ENCODE measurements at places on chromosomes 5 and 9.

- DNase-seq, result no peak
These were observed 18.5 kb upstream of the RALGDS start for GRCh38 chr9:133139246-133140173.

GRCh38 chr5:154166901-154167791, 23.4 kb upstream of the GALNT10 start:
- DNase-seq, result no peak

DNA sequence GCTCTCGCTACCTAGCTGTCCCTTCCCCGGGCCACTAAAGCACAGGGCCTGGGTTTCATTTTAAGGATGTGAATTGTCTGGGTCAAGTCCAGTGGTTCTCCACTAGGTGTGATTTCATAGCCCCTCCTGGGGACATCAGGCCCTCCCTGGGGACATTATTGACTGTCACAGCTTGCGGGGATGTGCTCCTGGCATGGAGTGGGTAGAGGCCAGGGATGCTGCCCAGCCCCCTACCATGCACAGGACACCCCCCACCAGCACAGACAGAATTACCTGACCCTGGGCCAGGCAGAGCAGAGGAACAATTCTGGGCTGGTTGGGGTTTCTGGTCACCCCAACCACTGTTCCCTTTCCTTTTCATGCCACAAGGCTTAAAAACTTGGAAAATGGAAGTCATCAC, 4.1 kb downstream of the FAM78A start:
- no peak for DNase-seq

DNA sequence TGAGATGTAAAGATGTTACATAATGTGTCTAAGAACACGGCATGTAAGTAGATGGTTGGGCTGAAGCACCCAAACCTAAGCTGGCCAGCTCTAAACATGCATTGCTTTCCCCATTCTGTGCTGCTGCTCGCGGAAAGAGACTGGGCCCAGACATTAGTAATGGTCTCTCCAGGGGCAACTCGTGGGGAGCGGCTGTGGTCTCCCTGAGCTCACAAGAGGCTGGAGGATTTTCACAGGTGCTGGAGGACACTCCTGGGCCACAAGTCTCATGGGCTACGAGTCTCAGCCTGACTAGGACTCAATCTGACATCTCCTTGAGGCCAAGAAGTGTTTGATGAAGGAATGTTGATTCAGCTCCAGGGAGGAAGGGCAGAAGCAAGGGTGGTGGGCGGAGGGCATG, 92.7 kb upstream of the PTCH1 start:
- DNase-seq, result no peak

GRCh38 chr9:126617823-126618165, 4.1 kb downstream of the LMX1B start:
- DNase-seq, result no peak

- no peak for DNase-seq
These were observed 248 bp upstream of the C1QTNF2 start for GRCh38 chr5:160370713-160371034.

DNA sequence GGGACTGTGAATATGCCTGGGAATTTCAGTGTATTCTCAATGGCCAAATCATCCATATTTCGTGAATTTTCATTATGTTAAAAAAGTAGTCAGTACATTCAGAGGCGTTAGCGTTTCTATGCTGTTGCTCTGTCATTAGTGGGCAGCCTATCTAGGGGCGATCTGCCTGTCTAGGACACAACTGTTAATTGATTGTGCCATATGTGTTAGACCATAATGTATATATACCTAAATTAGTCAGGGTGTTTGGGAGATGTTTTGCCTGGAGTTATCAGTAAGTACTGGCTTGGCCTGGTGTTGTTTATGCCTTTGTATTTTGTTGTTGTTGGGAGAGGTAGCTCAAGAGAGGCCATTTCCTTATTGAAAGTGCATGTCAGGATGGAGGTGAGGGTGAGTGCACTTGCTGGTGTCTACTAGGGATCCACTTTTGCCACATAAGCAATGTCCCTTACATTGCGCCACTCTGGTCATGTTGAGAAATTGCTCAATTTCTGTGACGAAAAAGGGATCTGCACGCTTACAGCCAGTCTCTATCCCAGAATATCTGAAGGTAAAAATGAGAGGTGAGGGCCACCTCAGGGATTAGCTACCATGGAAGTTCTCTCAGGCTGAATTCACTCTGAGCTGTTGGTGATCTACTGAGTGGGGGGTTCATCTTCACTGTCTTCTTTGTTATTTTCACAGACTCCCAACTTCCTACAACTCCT, 123.3 kb downstream of the ST8SIA4 start:
- no peak for DNase-seq

DNA sequence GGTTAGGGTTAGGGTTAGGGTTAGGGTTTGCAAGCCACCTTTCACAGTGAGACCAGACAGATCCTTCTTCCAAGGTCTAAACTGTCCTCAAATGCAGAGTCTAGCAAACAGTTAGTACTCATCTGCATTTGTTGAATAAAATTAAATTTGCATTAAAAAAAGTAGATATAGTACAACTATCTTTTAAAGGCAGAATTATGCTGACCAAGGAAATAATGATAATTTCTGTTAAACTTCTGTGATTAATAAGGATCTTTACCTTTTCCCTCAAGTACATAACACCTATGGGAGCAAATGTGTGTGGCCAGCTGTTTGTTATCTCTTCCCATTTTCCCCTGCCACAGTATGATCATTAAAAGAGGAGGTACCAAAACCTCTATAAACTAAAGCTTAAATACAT, 19.8 kb downstream of the PUM3 start:
- DNase-seq, result no peak

DNA sequence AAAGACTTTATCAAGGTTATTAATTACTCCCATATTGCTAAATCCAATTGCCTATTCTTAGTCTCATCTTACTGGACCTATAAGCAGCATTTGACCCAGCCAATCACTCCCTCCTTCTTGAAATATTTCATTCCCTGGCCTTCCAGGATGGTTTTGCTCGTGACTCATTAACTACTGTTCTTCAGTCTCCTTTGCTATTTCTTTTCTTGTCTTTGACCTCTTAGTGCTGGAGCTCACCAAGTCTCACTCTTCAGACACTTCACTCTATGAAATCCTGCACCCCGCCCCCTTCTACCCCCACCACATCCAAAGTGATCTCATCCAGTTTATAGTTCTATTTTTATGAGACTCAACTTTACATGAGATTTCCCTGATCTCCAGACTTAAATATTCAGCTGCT, 803.1 kb upstream of the WWC1 start:
- DNase-seq, result no peak

DNA sequence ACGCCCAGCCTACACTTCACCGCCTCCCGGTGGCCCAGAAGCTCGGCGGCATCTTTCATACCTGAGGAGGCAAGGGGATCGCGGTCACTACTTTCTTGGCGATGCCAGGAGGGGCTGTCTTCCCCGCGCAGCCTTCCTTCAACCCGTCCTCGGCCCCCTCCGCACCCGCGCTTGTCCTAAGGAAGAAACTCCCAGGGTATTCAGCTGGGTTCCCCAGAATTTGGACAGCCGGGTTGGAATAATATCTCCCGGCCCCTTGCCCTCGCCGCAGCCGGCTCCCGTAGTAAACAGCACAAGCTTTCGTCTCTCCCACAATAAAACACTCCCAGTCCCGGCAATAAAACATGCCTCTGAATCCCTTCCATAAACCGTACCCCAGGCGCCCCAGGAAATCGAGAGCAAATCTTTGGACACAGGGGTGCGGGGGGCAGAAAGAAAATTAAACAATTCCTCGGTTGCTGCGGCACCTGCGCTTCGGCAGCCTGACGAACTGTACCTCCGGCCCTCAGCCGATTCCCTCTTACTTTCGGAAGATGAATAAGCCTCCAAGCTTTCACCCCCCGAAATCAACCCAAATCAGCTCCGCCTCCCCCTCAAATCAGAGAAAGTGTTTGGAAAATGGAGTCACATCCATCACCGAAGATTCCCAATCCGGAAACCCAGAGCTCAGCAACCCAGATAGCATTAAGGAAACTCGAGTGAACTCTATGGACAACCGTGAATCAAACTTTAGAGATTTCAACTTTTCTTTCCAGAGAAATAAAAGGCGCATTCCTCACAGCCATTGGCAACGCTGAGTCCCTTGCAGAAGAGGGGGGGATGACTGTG, 1.1 kb downstream of the OTP start:
- no peak for DNase-seq

DNA sequence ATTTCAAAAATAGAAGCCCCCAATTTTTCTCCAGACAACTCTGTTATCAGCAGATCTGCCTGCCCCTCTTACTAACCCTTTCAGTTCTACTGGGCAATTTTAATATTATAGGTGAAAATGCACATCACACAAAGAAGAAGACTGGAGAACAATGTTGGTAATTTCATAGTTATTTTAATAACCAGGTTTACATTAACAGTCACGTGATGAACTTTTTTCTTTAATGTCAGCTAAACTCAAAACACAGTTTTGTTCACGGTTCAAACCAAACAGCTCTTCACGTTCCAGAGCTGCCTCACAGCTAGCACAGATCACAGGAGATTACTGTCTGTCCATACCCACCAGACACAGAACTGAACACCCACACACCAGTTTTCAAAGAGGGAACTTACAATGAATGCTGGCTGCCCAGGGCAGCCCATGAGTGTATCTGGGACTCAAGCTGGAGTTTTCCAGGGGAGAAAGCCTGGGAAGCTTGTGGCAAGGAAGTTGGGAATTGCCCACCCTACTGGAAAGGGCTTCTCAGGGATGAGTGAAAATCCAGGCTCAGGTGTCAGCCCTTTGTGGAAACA, 119.1 kb downstream of the DPYSL3 start:
- DNase-seq, result no peak
